ENCODE measurements at places on chromosomes 13 and 19. TPM values are rescaled to one million over a fixed set of nuclear protein-coding genes. Genes with fewer than 3 reads are reported as not detected.

Gene OR7C1
- not detected for total RNA-seq

Gene FPR1
- not detected for total RNA-seq

Gene KIR2DL3
- total RNA-seq = not detected

Gene ZNF99
- total RNA-seq = not detected

Gene DKKL1
- 9.9 TPM for total RNA-seq
